ENCODE measurements at places on chromosomes 11 and 22. TPM values are rescaled to one million over a fixed set of nuclear protein-coding genes. Genes with fewer than 3 reads are reported as not detected.
A peak's percentile ranks its signal among the peaks of the same experiment; 100 is the strongest.

DNA sequence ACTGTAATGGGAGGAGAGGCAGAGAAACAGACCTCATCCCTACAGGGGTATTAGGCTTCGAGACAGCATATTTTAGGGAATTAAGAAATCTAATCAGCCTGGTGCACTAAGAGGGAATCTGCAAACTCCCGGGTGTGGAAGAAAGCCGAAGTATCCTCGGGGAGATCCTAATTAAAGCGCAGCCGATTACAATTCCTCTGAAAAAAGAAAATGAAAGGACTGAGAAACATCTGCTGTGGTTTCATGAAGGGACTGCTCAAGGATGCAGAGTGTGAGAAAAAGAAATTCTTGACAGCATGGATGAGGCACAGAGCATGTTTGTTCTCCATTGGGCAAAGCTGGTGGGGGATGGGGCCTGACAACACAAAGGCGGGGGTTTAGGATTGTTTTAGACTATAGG is 290.0 kb upstream of the LARGE1 start:
- no peaks in the 10 kb centered on the region for H3K36me3 ChIP-seq
- no peak overlapping the region for H3K4me3 ChIP-seq
- H3K27ac ChIP-seq: no peak overlapping the region
- H3K4me1 ChIP-seq: no peaks in the 10 kb centered on the region
- no peaks in the 10 kb centered on the region for H3K27me3 ChIP-seq

DNA sequence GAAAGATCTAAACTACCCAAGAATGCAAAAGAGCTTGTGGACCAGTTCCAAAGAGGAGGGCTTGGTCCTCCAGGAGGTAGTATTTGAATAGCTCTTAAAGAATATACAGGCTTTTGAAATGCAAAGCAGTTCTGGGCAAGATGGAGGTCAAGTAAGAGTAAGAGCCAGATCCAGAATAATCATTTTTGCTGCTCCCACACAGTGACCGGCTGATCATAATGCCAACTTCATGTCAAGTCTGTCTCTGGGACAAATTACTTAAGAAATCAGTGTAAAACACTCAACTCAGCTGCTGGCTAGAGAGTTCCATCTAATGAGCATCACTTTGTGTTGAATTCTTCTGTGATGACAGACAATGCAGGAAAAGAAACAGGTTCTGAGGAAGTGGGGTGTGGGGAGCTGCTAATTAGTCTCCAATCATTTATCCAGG is 250.9 kb upstream of the NARS2 start:
- no peak for DNase-seq
- no peak overlapping the region for H3K27ac ChIP-seq
- no peaks in the 10 kb centered on the region for H3K27me3 ChIP-seq
- H3K36me3 ChIP-seq: no peaks in the 10 kb centered on the region
- no peak overlapping the region for H3K4me3 ChIP-seq

DNA sequence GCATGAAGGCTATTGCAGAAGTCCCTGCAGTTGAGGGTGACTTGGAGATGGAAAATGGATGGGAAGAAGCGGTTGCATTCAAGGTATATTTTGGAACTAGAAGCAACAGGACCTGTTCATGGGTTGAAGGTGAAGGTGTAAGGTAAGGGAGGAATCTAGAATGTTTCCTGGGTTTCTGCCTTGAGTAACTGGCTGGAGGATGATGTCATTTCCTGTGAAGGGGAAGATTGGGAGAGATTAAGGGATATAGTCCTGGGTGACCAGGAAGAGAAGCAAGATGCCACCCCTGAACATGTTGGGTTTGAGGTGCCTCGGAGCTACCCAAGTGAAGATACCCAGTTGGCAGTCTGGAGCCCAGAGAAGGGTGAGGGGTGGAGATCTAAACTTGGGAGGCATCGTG is 12.1 kb upstream of the MOGAT2 start:
- no peaks in the 10 kb centered on the region for H3K36me3 ChIP-seq
- no peak overlapping the region for H3K4me3 ChIP-seq
- no peak overlapping the region for H3K27ac ChIP-seq
- no peak for DNase-seq
- no peaks in the 10 kb centered on the region for H3K27me3 ChIP-seq

- H3K4me3 ChIP-seq: no peak overlapping the region
- H3K27me3 ChIP-seq: no peaks in the 10 kb centered on the region
- peak overlapping the region; percentile 78 for H3K27ac ChIP-seq
These were observed 35.1 kb downstream of the FBLN1 start for GRCh38 chr22:45537734-45538181.

DNA sequence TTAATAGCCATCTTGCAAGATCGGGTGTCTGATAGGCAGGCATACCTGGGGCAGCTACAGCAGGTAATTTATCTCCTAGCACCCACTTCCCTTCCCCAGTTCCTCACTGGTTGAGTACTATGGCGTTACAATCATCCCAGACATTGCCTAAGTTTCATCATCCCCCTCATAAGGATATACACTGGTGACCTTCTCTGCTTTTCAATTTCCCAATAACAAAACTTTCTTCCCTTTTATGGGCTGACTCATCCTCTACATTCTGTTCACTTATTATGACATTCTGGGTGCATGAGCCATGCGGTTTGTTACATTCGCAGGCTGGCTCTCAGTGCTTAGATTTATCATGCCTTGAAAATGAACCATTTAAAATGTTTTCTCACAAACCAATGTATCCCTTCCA is 5.0 kb upstream of the MRPL11 start:
- no peak for DNase-seq
- H3K27ac ChIP-seq: no peak overlapping the region
- H3K36me3 ChIP-seq: no peaks in the 10 kb centered on the region
- no peaks in the 10 kb centered on the region for H3K27me3 ChIP-seq
- H3K4me3 ChIP-seq: no peak overlapping the region
- no peaks in the 10 kb centered on the region for H3K4me1 ChIP-seq

GRCh38 chr11:121539000-121539399 is 86.2 kb upstream of the SORL1-AS1 start:
- no peak overlapping the region for H3K27ac ChIP-seq
- no peaks in the 10 kb centered on the region for H3K27me3 ChIP-seq
- H3K36me3 ChIP-seq: peaks cover 3% of the 10 kb centered on the region
- no peak overlapping the region for H3K4me3 ChIP-seq
- H3K4me1 ChIP-seq: peaks cover 44% of the 10 kb centered on the region
- no peak for DNase-seq

GRCh38 chr11:71307811-71308645 is 55.7 kb upstream of the SHANK2 start:
- H3K27ac ChIP-seq: no peak overlapping the region
- H3K4me1 ChIP-seq: no peaks in the 10 kb centered on the region
- H3K36me3 ChIP-seq: no peaks in the 10 kb centered on the region
- no peak overlapping the region for H3K4me3 ChIP-seq
- no peak for DNase-seq

DNA sequence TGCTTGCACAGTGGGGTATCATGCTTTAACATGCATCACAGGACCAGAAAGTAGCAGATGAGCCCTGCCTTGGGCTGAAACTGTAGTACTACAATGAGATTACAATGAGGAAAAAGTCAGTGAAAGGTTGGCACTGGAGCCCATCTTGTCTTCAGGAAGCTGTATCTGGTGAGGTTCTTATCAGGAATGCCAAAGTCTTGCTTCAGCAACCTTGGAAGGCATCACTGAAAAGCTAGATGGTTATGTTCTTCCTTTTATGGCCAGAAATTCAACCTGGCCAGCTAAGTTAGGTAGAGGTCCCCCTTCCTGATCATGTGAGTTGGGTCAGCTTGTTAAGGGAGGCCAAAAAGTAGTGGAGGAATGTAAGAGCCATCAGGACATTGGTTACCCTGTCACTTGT is 254.0 kb upstream of the FAT3 start:
- no peak overlapping the region for H3K27ac ChIP-seq
- no peak overlapping the region for H3K4me3 ChIP-seq
- no peaks in the 10 kb centered on the region for H3K27me3 ChIP-seq
- no peaks in the 10 kb centered on the region for H3K4me1 ChIP-seq

- no peaks in the 10 kb centered on the region for H3K27me3 ChIP-seq
- peaks cover 23% of the 10 kb centered on the region for H3K4me1 ChIP-seq
- no peak overlapping the region for H3K27ac ChIP-seq
- peaks cover 70% of the 10 kb centered on the region for H3K36me3 ChIP-seq
These were observed 22.3 kb downstream of the ARHGAP1 start for GRCh38 chr11:46677991-46678740.

GRCh38 chr11:72105888-72106287 is at the start of gene TOMT:
Gene TOMT (plus strand): TSS chr11:72105924. CDS start chr11:72105952, 28 bp downstream.
- peaks cover 15% of the 10 kb centered on the region for H3K4me1 ChIP-seq
- DNase-seq: no peak
- no peak within 1 kb of the TSS for H3K4me3 ChIP-seq
- no peaks in the 10 kb centered on the region for H3K27me3 ChIP-seq
- H3K36me3 ChIP-seq: peaks cover 41% of the 10 kb centered on the region
- H3K27ac ChIP-seq: no peak within 1 kb of the TSS

DNA sequence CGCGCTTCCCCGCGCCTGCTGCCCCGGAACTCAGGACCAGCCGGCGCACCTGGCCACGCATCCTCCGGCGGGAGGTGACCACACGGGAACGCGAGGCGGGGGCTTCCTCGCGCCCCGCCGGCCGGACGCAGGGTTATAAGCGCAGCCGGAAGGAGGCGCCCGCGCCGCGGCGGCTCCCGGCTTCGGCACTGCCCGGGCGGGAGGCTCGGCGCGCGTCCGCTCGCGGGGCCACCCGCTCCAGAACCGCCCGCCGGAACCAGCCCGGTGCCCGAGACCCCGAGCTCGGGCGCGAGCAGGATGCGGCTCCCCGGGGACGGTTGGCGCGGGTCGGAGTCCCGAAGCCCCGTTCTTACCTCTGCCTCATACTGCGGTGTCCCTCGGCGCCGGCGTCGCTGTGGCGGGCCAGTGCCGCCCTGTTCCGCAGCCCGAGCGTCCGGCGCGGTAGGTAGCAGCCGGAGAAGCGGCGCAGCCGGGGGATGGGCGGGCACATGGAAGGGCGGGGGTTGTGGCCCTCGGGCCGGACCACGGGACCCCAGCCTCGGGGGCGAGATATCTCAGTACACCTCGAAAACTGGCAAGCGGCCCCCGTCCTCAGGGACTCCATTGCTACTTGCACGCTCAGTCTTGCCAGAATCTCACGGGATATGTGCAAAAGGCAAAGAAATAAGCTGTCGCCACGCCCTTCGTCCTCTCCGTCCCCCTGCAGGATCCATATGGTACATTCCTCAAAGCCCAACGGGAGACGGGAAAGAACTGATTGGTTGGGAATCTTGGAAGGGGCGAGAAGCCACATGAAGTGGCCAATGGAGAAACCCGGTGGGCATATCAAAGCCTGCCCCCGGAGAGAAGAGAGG is 23.1 kb downstream of the MICAL3 start:
- DNase-seq: peak; percentile 47
- H3K27ac ChIP-seq: peak overlapping the region; percentile 78
- peaks cover 5% of the 10 kb centered on the region for H3K27me3 ChIP-seq
- H3K4me3 ChIP-seq: peak overlapping the region; percentile 40
- H3K4me1 ChIP-seq: peaks cover 4% of the 10 kb centered on the region

GRCh38 chr22:17167486-17167885 is 8.4 kb upstream of the HDHD5 start:
- no peaks in the 10 kb centered on the region for H3K36me3 ChIP-seq
- no peak overlapping the region for H3K27ac ChIP-seq
- H3K4me1 ChIP-seq: peaks cover 7% of the 10 kb centered on the region
- H3K27me3 ChIP-seq: no peaks in the 10 kb centered on the region

GRCh38 chr22:20037419-20037818 is 16.5 kb downstream of the TANGO2 start:
- DNase-seq: no peak
- no peaks in the 10 kb centered on the region for H3K4me1 ChIP-seq
- no peak overlapping the region for H3K27ac ChIP-seq
- no peaks in the 10 kb centered on the region for H3K27me3 ChIP-seq
- H3K36me3 ChIP-seq: peaks cover 18% of the 10 kb centered on the region

GRCh38 chr11:70029861-70030380 is 48.2 kb upstream of the ANO1 start:
- no peaks in the 10 kb centered on the region for H3K36me3 ChIP-seq
- no peak overlapping the region for H3K4me3 ChIP-seq
- DNase-seq: no peak
- no peaks in the 10 kb centered on the region for H3K27me3 ChIP-seq

DNA sequence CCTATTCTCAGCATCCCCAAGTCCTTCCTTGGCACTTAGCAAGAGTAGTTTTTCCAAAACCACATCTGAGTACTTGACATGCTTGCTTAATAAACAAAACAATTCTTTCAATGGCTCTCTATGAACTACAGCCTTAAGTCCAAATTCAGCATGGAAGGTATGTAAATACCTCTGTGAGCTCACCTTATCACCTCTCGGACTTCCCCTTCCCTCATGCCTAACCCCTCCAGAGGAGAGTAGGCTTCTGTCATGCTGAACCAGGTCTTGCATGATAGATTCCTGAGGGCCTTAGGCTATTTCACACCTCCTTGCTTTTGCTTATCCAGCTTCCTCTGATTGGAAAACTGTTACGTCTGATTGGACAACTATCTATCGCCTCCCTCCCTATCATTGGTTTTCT is 312.9 kb upstream of the CCDC90B start:
- no peak for DNase-seq
- no peaks in the 10 kb centered on the region for H3K27me3 ChIP-seq
- H3K4me1 ChIP-seq: no peaks in the 10 kb centered on the region
- H3K27ac ChIP-seq: no peak overlapping the region
- no peak overlapping the region for H3K4me3 ChIP-seq

- H3K27ac ChIP-seq: no peak overlapping the region
- DNase-seq: no peak
- H3K27me3 ChIP-seq: no peaks in the 10 kb centered on the region
- no peaks in the 10 kb centered on the region for H3K4me1 ChIP-seq
These were observed 29.0 kb upstream of the VWA5A start for GRCh38 chr11:124085997-124086846.

DTX4 gene
- total RNA-seq: 1.6 TPM

UBQLNL gene
- total RNA-seq: 0.09 TPM

FADS2 gene
- 39.5 TPM for total RNA-seq

CCDC81 gene
- 0.52 TPM for total RNA-seq

ZPR1 gene
- 37.2 TPM for total RNA-seq

CCDC73 gene
- total RNA-seq: 0.05 TPM

KDM4D gene
- total RNA-seq: 0.85 TPM

SESN3 gene
- 24.1 TPM for total RNA-seq

KCNE3 gene
- 2.9 TPM for total RNA-seq

CFAP300 gene
- 0.66 TPM for total RNA-seq

KLHDC7B gene
- 6.0 TPM for total RNA-seq

CELSR1 gene
- total RNA-seq: 3.7 TPM

EHD1 gene
- total RNA-seq: 17.3 TPM

CRY2 gene
- total RNA-seq: 9.9 TPM
